ENCODE measurements at places on chromosomes 6 and 20.

DNA sequence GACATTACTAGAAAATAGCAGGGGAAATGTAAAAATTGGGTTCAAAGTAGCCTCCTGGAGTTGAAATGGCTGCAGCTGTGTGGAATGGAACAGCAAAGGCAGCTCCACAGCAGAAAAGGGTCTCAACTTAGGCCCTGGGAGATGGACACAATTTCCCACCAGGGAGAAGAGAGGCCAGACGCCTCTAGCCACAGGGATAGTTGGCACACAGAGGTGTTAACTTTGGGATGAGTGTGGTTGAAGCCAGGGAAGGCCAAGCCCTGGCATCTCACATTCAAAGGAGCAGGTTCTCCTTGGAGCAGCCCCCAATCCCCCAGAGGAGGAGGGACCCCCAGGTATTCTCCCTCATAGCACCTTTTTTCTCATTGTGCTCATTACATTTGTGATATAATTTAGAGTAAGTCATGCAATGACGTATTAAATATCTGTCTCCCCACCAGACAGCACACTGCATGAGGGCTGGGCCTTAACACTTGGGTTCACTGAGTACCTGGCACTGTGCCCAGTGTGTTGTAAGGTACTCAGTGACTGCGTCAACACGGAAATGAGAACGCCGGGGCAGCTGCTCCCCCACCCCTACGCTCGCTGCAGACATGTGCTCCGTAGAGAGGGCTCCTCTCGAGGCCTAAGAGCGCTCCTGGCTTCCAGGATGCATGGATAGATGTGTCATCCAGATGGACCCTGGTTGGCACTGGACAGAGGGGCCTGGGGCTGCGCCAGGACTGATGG is 76.0 kb upstream of the CD93 start:
- DNase-seq, result no peak

- no peak for DNase-seq
Measured at GRCh38 chr6:85124472-85125354, 325.2 kb upstream of the NT5E start.

DNA sequence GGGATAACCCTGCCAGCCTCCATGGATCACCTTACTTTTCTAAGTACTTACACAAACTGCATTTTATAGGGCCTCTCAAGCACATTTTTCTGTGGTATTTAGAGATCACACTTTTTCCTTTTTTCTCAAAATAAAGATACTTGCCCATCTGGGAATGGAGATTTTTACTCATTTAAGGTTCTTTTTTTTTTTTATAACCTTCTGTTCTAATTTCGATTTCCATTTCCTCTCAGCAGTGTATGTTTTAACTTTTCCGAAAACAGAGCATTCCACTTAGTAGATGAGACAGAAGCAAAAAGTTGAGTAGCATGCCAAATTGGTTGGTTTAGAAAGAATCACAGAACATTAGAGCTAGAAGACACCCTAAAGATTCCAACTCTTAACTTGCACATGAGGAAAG is 214.3 kb downstream of the ARHGAP18 start:
- no peak for DNase-seq

DNA sequence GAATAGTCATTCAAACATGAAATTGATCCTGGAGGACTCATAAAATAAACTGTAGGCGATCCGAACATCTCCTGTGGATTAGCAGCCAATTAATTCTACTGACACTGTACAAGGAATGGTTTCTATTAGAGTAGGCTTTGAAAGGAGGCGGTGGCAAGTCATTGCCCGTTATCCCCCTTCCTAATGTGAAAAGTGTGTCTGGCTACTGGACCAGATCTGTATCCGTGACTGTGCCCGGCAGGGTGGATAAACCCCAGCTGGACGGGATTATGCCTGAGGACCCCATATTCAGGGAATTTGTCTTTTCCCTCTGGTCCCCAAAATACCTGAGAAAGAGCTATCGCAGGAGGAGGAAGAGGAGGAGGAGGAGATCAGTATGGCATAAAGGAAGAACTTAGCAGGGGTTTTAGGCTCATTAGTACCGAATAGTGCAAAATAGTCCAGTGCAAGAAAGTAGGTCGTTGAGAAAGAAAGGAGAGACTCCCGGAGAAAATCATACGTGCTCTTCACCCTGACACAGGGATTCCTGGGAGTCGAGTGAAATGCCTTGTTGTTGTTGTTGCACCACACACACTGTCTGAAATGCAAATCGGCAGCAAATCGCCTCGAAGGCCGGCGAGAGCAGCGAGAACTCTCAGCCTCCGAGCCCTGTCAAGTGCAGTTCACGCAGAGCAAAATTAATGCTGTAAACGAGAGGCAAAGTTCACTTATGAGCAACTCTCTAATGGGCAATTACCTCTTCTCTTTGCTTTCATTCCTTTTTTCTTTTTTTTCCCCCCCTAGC is 178.9 kb upstream of the ARID1B start:
- no peak for DNase-seq

- DNase-seq, result no peak
Measured at GRCh38 chr6:162770955-162771354, 43.2 kb downstream of the PACRG start.

DNA sequence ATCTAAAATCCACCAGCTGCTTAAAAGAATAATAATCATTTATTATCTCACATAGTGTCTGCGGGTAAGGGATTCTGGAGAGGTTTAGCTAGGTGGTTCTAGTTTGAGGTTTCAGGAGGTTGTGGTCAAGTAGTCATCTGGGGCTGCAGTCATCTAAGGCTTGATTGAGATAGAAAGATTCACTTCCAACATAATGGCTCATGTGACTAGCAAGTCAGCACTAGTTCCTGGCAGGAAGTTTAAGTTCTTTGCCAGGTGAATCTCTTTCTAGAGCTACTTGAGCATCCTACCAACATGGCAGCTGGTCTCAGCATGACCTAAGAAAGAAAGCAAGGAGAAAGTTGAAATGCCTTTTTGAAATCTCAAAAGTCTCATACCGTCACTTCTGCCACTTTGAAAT is 128.8 kb downstream of the EDN1 start:
- no peak for DNase-seq

DNA sequence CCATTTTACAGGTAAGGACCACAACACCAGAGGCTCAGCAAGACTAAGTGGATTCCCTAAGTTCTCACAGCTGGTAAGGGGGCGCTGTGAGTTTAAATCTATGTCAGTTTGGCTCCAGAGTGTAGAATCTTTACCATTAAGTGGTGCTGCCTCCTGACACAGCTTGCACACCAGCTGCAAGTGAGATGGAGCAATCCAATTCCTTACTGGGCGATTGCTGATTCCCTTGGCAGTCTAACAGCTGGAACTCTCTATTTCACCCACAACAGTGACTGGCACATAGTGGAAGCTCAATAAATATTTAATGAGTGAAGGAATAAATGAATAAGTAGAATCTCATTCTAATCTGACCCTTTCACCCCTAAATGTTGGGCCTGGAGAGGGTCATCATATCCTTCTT is 176.7 kb downstream of the CLIC5 start:
- no peak for DNase-seq

GRCh38 chr6:126034656-126035055 is 48.3 kb downstream of the TRMT11 start:
- DNase-seq, result no peak

- DNase-seq, result no peak
Measured at GRCh38 chr6:169034516-169035167, 219.0 kb downstream of the THBS2 start.

GRCh38 chr6:17012421-17013225 is 89.2 kb upstream of the STMND1 start:
- no peak for DNase-seq

DNA sequence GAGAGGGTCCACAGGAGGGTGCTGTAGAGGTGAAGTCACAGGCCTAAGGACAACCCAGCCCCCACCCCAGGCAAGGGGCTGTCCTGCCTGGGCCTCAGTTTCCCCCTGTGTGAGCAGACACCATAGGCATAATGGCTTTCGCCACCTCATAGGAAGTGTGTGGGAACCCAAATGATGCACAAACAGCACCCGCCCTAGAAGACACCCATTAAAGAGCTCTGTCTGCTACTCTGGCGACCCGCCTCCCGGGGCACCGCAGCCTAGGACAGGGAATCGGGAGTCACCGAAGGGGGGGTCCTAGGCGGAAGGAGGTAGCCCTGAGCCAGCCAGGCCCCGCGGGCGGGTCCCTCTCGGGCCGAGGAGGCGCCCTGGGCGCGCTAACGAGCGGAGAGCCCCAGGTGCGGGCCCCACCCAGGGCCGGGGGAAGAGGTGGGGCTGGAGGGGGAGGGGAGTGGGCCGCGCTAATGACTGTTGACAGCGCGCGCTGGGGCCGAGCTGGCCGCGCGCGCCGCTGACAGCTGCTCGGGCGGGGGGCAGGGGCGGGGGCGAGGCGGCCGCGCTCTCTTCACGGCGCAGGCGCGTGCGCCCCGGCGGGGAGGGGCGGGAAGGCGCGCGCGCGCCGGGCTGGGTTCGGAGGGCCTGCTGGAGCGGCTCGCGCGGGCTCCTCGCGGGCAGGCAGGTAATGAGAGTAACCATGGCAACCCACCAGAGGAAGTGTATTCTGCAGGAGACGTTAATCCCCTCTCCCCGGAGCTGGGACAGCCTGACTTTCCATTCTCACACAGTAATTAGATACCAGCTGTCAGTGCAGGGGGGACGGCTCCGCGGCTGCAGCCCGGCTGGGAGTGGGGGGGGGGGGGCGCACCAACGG is 48.9 kb downstream of the NOL4L start:
- peak; percentile 54 for DNase-seq

GRCh38 chr6:93079061-93079460 is 340.3 kb downstream of the EPHA7 start:
- DNase-seq, result no peak

- no peak for DNase-seq
Measured at GRCh38 chr6:72724545-72724944, 102.7 kb downstream of the KCNQ5 start.

- DNase-seq, result no peak
Measured at GRCh38 chr6:49565855-49566254, 15.4 kb downstream of the C6orf141 start.

DNA sequence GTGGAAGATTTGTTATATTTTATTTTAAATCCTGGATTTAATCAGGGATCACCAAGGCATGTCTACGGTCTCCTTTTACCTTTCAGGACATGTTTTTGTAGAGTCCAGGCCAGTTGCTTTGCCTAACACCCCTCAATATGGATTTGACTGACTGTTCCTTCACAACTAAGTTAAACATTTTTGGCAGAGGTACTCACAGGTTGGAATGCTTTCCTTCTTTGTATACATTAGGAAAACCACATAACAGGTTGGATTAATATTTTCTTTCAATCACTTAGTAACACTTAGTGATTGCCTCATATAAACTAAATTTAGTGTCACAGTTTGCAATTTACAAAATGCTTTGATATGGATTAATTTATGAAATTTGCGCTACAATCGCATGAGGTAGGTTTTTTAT is 64.5 kb downstream of the IPCEF1 start:
- no peak for DNase-seq

DNA sequence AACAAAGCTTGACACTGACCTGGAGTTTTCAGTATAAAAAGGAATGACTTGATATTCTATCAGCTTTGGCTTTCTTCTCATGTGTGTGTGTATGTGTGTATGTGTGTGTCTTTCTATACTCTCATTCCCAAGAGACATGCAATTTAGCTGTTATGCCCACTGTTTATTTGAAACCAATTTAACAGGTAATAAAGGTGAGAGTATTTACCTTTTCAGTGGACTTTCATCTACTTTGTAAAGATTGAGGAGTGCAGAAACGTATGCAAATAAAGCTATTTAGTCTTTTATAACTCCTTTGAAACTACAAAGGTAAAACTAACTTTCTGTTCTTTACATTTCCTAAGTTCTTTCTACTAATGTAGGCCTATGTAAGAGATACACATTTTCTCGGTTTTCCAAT is 103.5 kb upstream of the HS3ST5 start:
- no peak for DNase-seq

DNA sequence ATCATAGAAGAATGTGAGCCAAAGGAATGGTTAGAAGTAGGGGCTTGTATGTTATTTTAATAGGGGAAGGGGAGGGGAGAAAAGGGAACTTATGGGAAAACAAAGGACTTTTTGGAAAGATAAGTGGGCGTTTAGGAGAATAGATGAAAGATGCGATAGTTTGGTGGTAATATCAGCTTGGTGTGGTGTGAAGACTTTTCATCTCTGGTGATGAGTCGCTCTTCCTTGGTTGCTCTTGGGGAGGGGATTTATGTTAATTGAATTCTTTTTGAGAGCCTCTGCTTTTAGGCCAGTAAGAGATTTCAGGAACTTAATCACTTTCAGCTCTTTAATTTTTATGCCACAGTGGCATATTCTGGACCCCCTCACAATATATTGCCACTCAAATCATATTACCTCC is 10.8 kb downstream of the HECA start:
- DNase-seq, result no peak

DNA sequence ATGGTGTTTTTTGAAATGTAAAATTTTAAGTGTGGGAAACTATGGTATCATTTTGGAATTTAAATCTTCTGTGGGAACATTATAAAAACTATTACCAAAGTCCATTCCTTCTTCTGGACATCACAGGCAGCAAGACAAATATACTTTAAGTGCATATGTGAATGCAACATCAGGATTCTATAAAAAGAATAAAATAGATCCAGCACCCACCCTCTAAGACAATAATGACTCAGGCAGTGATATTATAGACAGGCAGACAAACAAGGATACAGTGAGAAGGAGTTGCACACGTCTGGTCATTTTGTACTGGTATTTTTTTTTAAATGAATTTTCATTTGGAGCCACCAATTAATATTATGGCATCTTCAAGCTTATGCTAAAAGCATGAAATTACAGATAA is 21.1 kb upstream of the NEDD9 start:
- DNase-seq, result no peak

All from activated CD4-positive, alpha-beta T cell treated with anti-CD3 and anti-CD28 coated beads, Interleukin-2, amount 50 U/mL, for 4 hours (primary cell).